ENCODE measurements at places on chromosomes 7 and 10.

DNA sequence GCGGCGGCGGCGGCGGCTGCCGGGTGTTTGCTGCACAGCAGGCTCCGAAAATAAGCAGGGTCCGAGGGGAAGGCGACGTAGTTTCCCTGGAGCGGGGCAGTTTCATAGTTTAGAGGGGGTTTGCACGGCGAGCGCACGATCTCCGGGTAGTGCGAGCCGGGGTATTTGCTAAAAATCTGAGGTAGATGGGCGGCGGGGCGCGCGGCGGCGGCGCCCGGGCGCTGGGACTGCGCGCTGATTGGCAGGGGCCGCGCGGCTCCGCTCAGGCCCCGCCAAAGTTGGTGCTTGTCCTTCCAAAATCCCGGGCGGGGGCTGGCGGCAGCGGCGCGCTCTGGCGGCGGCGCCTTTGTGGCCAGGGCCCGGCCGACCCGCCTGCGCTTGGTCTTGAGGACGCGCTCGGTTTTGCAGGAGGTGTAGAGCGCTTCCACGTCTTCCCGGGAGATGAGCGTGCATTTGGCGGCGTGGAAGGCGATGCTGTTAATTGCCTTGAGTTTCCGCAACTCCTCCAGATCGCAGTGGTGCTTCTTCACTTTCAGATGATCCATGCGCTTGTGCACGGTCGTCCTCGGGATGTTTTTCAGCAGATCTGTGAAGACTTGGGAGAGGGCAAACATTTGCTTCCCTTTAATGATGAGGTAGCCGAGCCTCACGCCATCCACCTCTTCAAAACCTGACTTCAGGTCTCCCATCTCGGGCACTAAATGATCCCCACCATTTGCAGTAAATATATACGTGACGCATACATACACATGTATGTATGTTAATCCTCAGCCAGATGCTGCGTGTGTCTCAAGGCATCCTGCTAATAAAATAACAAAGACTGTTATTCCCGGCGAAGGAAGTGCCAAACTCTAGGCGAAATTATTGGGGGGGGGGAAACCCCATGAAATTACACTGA, 8.1 kb downstream of the SKIDA1 start:
- DNase-seq, result peak; percentile 52

- no peak for DNase-seq
Observed at GRCh38 chr7:128270826-128271272, 29.8 kb downstream of the LEP start.

DNA sequence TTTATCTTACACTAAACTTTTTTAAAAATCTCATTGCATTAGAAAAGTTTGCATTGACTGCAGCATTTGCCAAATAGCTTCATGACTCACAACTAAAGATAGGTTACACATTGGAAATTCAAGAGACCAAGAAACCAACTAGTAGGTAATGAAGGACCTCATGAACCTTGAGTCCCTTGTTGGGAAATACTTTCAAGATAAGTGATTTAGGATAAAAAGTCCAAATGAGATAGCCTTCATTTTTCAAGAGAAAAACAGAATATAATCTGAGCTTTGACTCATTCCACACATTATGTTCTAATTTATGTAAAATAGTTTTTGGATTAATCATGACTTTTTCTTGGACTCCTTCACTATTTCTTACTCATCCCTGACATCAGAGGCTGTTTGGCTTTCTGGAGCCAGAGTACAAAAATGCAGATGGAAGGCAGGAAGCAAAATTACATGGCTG, 13.1 kb upstream of the LIPF start:
- no peak for DNase-seq

DNA sequence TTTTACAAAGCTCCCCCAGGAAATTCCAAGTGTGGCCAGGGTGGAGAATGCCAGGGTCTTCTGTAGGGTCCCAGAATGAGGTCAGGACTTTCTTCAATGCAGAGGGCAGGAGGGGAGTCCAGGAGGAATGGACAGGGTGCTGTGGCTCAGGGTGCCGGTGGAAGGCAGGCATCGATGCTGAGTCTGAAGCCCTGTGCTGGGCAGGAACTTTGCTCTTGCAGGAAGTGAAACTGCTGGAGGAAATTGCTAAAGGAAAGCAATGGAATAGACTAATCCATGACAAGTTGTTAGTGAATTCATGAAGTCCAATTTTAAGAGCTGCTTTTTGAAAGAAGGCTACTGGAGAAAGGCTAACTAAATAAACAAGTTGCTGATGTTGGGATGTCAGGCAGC, 14.8 kb downstream of the PTPRE start:
- no peak for DNase-seq

GRCh38 chr7:85573346-85573745, 386.5 kb upstream of the SEMA3D start:
- DNase-seq, result no peak

- no peak for DNase-seq
Observed at GRCh38 chr7:11374629-11375028, 401.0 kb downstream of the PHF14 start.

GRCh38 chr7:85186521-85187241, at the start of gene SEMA3D:
SEMA3D (minus strand) TSS chr7:85187056; CDS start chr7:85121891, 65,165 bp downstream.
- DNase-seq, result peak; percentile 29

GRCh38 chr7:151866761-151867655, 9.9 kb downstream of the PRKAG2 start:
- no peak for DNase-seq
